ENCODE measurements at places on chromosomes 12 and 14. TPM values are rescaled to one million over a fixed set of nuclear protein-coding genes. Genes with fewer than 3 reads are reported as not detected.

RSRC2 gene
- 31.4 TPM for polyA plus RNA-seq

DNA sequence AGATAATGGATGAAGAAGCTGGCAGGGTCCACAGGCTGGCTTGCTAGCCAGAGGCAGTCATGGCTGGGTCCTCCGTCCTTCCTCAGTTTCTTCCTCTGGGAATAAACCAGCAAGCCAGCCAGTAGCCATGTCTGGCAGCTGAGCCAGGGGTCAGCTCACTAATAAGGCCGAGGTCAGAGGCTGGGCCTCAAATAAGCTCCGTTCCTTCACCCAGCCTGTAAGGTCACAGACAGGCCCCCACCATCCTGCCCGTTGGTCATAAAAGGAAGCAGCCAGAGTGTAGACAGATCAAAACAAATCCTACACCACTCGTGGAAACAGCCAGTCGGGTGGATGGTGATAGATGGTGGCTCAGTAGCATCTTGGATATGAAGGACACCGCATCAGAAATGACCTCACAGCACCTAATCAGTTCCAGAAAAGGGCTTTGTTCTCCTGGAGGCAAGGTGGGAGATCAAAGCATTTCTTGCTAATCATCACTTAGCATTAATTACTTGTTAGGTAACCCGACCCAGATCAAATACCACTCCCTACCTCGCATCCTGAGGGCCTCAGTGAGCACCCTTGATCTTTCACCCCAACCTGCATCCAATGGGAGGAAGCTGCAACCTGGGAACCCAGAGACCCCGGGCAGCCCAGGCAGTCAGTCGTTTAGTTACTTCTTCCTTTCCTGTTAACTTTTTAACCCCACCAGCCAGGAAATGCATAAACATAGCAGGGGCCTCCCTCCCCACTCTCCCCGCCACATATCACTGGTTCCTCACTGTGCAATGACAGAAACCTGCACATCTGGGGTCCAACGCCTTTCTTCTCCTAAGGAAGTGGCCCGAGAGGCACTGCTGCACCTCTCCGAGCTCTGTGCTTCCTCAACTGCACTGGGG is 90.2 kb downstream of the KDM2B start:
- peak; percentile 30 for DNase-seq

DNA sequence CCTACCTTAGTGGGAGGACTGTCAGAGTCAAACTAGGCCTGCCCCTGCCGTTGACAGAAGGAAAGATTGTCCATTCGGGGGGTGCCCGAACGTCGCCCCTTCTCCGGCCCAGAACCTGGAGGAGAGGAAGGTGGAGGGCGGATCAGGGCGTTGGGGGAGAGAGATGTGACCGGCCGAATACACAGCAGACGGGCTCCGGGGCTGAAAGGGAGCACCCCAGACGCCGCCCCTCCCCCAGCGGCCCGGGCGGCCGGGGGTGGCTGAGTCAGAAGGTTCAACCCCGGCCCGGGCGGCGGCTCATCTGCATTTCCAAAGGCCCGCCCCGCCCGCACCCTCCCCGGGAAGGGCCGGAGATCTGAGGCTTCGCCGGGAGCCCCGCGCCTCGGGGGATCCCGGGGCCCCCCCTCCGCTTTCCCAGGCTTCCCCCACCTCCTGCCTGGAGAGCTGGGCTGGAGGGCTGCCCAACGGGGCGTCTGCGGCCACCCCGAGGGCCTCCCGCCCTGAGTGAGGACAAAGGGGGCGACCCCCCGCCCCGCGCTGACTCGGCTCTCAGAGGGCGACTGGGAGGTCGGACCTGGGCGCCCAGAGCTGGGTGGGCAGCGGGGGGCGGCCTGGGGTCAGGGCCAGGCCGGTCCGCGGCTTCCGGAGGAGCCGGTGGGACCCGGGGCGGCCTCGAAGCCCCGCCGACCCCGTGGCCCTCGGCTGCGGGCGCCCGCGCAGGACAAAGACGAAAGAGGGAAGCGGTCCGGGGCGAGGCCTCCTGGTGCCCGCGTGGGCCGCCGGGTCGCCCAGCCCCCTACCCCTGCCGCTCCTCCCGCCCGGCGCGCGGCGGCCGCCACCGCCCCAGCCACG is 3.7 kb upstream of the SETD1B start:
- peak; percentile 94 for DNase-seq

- DNase-seq = no peak
These were observed 71.0 kb downstream of the SLC25A47 start for GRCh38 chr14:100393906-100394732.

AHNAK2 gene
- 2.1 TPM for polyA plus RNA-seq

CLEC14A gene
- polyA plus RNA-seq = 4.4 TPM

- peak; percentile 78 for DNase-seq
These were observed at the start of gene MANSC1 for GRCh38 chr12:12349711-12350665. TSS of gene MANSC1 (minus strand) at chr12:12350242. CDS start at chr12:12343314, 6,928 bp downstream.

- no peak for DNase-seq
These were observed 11.1 kb downstream of the ACTN1 start for GRCh38 chr14:68968051-68968450.

PRPH gene
- 0.50 TPM for polyA plus RNA-seq

CLEC1B gene
- not detected for polyA plus RNA-seq

DNA sequence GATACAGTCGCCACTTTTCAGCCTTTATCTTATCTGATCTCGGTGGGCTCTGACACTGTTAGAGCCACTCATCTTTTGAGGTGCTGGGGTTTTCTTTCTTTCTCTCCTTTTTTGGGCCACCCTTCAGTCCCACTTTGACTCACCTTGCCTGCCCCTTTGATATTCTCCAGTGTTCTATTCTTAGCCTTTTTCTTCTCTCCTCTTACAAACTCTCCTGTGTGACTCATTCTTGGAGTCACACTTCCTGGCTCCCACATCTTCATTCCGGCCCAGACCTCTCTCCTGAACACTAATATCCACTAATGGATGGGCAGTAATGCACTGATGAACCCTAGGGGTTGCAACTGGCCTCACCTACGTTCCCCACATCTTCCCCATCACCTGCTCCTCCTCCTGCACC is 2.2 kb upstream of the DCD start:
- DNase-seq = no peak

- DNase-seq = no peak
These were observed 10.3 kb upstream of the ERP27 start for GRCh38 chr12:14948672-14949071.

DNA sequence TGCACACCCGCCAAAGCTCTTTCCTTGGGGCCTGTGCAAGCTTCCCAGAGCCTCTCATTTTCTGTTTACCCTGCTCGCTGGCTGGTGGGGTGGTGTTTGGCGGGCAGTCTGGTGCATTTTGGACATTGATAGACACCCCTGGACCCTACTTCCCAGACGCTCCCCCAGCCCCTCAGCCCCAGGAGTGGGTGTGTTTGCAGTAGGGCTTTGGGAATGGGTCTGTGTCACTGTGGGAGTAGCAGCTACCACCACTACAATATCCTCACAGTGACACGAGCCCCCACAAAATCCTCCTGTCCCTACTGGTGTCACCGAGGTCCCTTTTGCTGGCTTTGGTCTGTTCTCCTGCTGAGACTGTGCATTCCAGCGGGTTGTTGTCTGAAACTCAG is 371.3 kb downstream of the TMEM121 start:
- no peak for DNase-seq

DNAI7 gene
- polyA plus RNA-seq = 0.31 TPM

DNA sequence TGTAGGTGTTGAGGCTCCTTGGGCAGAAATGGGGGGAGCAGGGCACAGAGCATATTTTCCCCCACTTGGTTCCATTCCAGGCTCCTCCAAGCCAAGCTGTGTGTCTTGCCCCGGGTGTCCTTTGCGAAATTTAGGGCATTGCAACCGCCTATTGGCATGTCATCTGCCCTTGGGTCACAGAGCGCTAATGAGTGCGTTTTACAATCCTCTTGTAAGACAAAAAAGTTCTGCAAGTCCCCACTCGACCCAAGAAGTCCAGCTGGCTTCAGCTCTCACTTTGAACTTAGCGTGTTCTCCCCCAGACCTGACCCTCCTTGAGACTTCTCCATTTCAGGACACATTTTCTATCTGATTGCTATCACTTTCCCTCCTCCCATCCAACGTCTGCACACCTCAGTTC is 6.1 kb upstream of the LRTM2 start:
- no peak for DNase-seq

GRCh38 chr12:132649226-132649945 is 30.8 kb downstream of the P2RX2 start:
- no peak for DNase-seq

GRCh38 chr14:97894552-97894951 is 1097.4 kb downstream of the VRK1 start:
- no peak for DNase-seq

RILPL2 gene
- polyA plus RNA-seq = 5.9 TPM

TAS2R46 gene
- not detected for polyA plus RNA-seq
